Pulmonary artery endothelial cell (primary cell): ENCODE measurements at places on chromosomes 2 and 18.

DNA sequence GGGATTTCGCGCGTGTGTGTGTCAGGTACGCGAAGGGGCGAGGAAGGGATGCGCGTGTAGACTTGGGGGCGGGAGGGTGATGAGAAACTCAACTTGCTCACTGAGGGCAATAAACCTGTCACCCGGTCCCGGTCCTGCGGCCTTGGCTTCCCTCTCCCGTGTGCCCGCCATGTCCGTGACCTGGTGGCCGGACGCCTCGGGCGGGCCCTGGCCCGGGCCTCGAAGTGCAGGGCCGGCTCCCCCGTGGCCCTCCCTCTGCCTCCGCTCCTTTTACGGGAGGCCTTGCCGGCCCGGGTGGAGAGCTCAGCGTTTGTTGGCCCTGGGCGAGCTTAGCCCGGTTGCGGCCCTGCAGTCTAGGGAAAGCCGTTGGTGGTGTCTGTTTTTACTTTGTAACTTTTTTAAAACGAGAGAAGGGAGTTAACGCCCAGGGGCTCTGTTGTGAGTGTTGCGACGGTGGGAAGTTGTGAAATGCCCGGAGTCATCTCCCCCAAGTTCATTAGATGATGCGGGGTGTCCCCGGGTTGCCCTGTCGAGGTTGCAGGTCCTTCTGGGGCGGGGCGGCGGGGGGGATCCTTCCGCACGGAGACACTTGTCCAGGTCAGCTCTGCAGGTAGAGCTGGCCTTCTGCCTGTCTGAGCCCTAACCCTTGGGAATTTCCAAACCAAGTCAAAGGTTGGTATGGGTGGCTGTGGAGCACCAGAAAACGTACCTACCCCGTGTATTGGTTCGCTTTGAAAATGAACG is 883 bp downstream of the SMCHD1 start:
- DNase-seq: no peak

DNA sequence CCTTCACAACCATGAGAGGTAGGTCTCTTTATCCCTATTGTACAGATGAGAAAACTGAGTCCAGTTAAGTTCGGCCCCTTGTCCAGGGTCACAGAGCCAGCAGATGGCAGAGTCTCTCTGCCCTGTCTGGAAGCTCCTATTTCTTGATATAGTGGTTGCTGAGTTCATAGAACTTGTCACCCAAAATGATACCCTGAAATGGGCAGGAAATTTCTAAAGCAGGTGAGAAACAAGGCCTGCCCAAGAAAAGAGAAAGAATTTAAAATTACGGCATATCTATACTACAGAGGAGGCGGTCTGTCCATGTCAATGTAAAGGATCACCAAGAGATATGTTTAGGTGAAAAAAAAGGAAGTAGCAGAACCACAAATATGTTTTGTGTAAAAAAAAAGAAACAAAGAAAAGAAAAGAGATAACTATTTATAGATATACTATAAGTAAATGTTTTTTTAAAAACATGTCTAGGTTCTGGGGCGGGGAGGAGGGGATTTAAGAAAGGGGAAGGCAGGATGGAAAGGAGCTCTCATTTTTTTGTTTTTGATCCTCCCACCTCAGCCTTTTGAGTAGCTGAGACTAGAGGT is 39.8 kb downstream of the MYO7B start:
- DNase-seq: no peak

DNA sequence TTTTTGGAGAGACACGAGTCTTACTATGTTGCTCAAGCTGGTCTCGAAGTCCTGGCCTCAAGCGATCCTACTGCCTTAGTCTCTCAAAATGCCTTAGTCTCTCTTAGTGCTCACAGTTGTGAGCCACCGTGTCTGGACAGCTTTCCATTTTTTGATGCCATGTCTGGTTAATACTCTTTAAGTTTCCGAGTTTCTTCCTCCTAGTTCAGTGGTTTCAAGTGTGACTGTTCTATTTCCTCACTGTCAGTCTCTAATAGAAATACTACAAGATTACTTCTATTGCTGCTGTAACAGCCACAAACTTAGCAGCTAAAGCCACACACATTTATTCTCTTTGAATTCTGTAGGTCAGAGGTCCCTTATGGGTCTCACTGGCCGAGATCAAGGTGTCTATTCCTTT is 125.1 kb upstream of the MGAT5 start:
- DNase-seq: no peak

GRCh38 chr2:63764630-63765029 is 77.1 kb upstream of the UGP2 start:
- no peak for DNase-seq

DNA sequence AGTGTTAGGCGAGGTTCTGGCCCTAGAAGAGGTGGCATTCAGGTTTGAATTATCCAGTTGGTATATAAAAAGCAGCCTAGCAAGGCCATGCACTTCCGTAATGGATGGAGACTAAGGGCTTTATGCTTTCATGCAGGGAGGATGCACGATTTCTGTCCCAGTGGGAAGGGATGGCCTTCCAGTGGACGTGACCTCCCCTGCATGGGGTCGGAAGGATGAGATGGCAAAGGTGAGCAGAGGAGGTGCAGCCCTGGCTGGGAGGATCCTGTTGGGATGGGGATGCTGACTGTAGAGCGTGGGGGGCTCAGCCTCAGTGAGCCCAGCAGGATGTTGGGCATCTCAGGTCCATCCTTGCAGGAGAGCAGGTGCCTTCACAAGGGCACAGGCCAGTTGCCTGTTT is 4.8 kb downstream of the ASB18 start:
- no peak for DNase-seq

DNA sequence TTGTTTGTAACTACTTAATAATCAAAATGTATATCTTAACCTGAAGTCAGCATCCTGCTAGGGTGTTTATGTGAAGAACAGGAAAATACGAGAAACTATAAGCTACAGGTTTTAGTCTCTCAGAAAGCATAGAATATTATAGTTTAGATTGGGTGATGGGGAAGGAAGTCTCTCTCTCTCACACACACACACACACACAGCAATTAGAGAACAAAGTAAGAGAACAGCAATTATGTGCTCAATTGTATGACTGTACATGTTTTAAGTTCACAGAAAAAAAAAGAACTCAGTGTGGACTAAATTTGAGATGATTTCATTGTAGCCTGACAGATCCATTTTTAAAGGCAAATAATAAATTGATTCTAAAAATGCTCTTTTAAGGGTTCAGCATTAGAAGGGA is 94.3 kb upstream of the ZNF516 start:
- DNase-seq: no peak

- DNase-seq: no peak
Observed at GRCh38 chr2:24559473-24560113, 68.5 kb downstream of the NCOA1 start.

DNA sequence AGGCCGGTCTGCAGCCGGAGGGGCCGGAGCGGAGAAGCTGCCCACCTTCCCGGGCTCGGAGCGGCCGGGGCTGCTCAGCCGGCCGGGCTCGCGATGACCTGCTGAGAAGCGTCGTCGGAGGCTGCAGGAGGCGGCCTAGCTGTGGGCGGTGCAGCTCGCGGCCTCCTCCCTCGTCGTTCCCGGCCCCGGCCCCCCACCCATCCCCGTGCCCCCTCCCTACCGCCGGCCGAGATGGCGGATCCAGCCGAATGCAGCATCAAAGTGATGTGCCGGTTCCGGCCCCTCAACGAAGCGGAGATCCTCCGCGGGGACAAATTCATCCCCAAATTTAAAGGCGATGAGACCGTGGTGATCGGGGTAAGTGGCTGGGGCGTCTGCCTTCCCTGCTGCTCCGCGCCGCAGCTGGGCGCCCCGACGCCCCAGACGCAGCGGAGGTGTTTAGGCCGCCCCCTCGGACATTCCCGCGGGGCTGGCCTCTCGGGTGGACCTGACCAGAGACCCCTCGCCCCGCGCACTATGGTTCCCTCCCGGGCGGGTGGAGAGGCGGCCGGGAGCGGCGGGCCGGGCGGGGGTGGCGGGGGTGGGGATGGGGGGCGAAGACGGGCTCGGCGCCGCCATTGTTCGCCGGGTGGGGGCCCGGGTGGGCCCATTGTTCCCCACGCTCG is 492 bp downstream of the KIF5C start:
- no peak for DNase-seq

DNA sequence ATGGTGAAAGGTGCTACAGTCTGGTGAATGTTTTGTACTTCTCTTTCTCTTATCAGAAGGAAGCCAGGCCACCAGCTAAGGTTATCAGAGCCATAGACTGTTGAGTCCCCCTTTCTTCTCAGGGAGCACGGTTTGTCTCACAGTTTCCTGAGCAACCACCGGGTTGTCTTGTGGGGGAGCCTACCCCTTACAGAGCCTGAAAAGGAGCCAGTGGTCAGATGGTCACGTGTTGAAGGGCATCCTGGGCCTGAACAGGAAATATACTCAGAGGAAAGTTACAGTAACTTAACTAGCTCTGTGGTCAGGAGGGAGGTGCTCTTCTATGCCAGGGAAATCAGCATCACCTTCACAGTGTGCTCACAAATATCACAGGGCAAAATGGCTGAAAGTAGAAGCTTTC is 11.6 kb downstream of the CD28 start:
- DNase-seq: peak; percentile 72

GRCh38 chr2:241112046-241112445 is 10.0 kb upstream of the MTERF4 start:
- no peak for DNase-seq

GRCh38 chr18:45765796-45766195 is 41.8 kb downstream of the SLC14A1 start:
- DNase-seq: no peak

DNA sequence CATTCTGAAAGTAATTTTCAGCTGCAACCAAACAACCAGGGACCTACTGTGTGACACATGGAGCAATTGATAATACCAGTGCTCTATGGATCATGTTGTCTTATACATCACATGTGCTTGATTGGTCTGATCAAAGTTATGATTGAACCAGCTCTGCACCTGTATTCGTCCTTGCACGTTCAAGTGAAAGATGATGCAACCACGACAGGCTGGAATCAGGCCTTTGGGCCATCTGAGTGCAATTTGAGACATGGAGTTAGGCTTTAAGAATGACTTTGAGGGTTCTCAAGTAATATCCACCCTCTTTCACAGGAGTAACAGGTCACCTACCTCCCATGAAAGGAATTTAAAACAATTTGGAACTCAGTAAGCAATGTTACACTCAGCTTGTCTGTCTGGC is 165.2 kb downstream of the SLC8A1 start:
- DNase-seq: no peak

DNA sequence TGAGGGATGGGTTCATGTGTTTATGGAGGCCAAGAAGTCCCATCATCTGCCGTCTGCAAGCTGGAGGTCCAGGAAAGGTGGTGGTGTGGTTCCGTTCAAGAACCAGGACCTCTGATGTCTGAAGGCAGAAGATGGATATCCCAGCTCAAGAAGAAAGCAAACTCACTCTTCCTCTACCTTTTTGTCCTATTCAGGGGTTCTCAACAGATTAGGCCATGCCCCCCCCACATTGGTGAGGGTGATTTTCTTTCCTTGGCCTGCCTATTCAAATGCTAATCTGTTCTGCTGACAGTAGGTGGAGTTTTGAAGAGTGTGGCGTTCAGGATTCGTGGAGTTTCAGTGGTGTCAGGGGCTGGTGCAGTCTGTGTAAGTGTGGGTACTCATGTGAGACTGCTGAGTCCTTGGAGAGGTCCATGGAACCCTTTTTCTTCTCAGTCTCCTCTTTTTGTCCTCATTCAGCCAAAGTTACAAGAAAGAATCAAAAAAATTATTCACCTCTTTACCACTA is 5.9 kb downstream of the MSL3B start:
- DNase-seq: no peak

DNA sequence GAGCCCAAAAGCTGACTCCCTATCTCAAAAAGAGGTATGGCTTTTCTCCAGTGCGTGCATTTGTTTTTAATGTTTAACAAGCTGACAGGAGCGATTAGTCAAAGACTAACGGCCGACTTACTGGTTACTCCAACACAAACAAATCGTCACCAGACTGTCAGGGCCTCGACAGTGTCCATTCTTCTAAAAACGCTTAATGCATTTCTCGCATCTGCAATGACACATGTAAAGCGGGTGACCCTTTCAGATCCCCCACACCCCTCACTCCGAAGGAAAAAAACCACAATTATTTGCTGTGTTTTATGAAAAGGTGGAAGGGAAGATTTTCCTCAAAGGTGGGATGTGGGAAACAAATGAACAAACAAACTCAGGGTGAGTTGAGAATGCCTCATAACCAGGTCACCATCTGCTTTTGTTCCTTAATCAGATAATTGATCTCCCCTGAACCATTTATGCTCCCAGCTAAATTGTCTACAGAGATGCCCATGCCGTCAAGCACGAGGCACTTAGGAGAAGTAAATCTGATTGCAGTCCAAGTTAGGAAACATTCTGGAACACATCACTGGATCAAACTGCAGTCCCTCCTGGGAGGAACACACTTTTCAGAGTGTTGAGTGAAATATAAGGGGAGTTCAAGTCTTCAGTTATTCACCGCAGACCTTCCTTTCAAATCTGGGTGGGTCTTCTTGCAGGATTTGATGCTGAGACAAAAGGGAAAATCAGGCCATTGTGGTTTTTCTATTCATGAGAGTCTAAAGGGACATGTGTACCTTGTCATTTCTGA is 340.8 kb downstream of the CMPK2 start:
- no peak for DNase-seq

DNA sequence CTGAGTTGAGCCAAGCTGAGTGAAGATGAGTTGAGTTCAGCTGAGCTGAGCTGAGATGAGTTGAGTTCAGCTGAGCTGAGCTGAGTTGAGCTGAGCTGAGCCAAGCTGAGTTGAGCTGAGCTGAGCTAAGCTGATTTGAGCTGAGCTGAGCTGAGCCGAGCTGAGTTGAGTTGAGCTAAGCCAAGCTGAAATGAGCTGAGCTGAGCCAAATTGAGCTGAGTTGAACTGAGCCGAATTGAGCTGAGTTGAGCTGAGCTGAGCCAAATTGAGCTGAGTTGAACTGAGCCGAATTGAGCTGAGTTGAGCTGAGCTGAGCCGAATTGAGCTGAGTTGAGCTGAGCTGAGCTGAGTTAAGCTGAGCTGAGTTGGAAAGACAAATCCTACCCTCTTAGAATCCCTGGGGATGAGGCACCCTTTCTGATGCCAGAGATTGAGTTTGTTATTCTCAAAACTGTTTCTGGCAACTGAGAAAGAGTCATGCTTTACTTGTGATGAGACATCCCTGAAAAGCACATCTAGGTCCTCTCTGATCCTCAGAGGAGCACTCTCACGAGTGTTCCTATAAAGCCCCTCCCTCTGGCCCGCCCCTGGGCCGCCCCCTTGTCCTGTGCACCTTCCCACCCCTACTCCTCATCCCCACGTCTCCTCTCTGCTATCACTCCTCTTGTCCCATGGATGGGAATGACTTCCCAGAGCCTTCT is 116.5 kb downstream of the MCFD2 start:
- no peak for DNase-seq
